Stimulated activated CD8-positive, alpha-beta memory T cell treated with anti-CD3 and anti-CD28 coated beads, Interleukin-4, amount 100 ng/mL, for 1 hour (primary cell): ENCODE measurements at places on chromosomes 1 and 21.
A peak's percentile ranks its signal among the peaks of the same experiment; 100 is the strongest.

GRCh38 chr21:18743531-18743930 is 339.9 kb upstream of the TMPRSS15 start:
- DNase-seq: no peak

GRCh38 chr1:248730507-248731335 is 24.8 kb downstream of the LYPD8 start:
- no peak for DNase-seq

- no peak for DNase-seq
Measured at GRCh38 chr1:31038360-31038759, 27.2 kb downstream of the PUM1 start.

DNA sequence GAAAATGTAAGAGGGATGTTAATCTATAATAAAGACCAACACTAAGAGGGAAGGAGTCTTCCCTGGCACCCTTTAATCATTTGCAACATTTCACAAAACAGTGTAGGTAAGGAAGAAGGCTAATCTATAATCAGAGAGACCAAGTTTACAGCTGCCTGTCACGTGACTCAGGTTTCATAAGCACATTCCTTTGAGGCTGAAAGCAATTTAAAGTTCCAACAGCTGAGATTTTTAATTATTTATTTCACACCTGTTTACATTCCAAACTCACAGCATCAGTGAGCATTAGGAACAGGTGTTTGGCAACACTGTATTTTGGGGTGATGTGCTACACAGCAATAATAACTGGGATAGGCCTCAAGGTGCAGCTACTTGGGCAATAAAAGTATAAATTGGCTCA is 75.7 kb upstream of the PGBD5 start:
- DNase-seq: no peak

DNA sequence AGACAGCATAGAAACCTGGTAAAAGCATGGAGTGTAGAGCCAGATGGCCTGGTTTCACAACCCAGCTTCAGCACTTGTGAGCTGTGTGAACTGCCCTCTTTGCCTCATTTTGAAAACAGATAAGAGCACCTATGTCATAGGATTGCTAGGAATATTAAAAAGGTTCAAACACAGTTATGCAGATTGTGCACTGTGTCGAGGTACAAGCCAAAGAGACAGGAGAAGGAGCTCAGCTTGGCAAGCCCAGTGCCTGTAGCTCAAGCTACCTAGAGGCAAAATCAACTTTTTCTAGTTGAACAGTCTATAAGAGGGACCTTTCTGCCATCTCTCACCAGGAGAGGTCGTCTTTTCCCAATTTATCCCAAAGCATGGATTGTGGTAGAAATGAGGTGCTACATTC is 5.0 kb downstream of the CHODL start:
- no peak for DNase-seq

DNA sequence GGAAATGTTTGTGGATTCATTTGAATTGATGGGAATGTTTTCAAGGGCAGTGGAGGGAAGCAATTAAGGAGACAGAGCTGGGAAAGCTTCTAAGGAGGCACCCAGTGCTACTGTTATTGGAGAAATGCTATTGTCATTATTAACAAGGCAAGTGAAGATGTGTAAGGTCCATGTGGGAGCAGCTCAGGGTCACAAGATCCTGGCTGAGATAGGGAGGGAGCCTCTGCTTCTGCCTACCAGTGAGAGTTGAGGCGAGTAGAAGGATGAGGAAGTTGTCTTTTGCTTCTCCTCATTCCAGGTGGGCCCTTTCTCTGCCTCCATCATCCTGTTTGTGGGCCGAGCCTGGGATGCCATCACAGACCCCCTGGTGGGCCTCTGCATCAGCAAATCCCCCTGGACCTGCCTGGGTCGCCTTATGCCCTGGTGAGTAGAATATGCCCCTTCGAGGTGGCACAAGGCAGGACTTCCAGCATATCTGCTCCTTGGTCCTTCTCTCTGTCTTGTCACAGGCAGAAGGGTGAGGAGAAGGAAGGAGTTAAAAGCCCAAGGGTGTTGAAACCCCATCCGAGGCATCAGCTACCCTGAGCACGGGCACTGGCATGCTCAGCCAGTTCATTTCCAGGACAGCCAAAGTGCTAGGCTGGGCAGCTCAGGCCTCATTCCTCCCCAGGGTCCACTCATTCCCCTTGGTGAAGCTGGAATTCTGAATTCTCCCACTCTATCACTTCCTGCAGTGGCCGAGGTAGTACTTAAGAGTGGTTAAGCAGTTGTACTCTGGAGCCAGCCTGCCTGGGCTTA is 3.7 kb downstream of the MFSD2A start:
- no peak for DNase-seq

GRCh38 chr1:183275322-183275721 is 89.3 kb downstream of the LAMC2 start:
- DNase-seq: no peak

DNA sequence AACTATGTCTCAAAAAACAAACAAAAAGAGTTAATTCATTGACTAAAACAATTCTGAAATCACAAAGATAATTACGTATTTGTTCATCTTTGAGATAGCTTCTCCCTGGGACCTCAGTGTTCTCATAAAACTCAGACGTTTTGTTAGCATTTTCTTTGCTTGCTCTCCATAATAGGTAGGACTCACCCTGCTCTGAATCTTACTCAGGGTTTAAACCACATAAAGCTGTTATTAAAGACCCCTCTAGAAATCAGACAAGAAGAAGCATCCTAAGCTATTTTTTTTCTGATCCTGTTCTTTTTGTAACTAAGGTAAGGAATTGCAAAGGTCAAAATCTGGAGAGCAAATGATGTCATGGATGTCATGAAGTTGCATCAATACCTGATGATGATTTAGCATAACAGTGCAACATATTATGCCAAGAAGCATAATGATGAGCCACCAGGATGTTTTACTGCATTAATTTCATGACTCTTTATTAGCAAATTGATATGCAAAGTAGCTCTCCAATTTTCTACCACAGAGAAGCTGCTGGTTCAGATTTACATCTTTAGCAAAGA is 2.4 kb downstream of the FBXO42 start:
- no peak for DNase-seq

DNA sequence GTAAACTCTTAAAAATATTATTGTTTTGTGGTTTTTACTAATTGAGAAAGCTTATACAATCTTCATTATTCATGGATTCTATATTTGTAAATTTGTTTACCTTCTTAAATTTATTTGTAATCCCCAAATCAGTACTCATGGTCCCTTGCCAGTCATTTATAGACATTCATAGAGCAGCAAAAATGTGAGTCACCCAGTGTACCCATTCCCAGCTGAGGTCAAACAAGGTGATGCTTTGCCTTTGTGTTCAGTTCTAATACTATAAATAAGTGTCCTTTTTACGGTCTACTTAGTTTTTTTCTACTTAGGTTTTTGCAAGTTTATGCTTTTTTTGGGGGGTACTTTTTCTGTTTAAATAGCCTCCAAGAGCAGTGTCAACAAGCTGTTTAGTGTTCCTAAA is 36.1 kb downstream of the SORT1 start:
- DNase-seq: no peak

- DNase-seq: no peak
Measured at GRCh38 chr1:234072793-234073192, 168.3 kb downstream of the SLC35F3 start.

- no peak for DNase-seq
Measured at GRCh38 chr1:42944246-42944928, 14.3 kb downstream of the SLC2A1 start.

GRCh38 chr1:39509360-39510009 is 18.0 kb downstream of the BMP8A start:
- no peak for DNase-seq

GRCh38 chr1:51061231-51061918 is 40.7 kb upstream of the C1orf185 start:
- DNase-seq: no peak

DNA sequence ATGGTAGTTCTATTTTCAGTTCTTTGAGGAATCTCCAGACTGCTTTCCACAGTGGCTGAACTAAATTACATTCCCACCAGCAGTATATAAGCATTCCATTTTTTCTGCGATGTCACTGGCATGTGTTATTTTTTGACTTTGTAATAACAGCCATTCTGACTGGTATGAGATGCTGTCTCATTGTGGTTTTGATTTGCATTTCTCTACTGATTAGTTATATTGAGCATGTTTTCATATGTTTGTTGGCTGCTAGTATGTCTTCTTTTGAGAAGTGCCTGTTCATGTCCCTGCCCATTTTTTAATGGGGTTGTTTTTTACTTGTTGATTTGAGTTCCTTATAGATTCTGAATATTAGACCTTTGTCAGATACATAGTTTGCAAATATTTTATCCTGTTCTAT is 87.9 kb downstream of the RPS6KC1 start:
- no peak for DNase-seq

DNA sequence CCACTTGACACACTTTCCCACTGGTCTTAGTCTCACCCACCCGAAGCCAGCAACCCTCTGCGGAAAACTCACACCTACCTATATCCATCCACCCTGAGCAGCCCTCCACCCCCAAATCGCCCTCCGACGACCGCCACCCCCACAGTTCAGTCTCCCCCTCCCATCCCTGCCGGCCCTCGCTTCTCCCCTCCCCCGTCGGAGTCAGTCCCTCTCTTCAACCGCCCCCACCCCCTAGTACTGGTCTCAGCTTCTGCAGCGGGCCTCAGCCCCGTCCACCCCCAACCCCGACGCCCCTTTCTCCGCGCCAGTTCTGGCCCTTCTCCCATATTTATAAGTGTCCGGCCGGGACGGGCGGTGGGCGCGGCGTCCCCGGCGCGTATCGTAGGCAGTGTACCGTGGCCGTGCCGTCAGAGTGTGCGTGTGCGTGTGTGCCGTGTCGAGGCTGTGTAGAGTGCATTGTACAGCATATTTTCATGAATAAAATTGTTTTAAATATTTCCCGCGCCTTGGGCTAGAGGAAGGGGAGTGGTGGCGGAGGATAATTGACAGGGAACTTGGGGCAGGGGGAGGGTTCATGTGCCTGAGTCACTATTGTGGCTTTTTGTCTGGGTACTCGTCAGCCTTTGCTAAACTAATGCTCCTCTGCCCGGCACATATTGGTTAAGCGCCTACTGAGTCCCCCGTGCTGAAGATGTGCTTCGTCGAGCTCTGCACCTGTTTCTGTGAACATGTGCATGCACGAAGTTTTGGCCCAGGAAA is 22.0 kb downstream of the FOXO6 start:
- no peak for DNase-seq

DNA sequence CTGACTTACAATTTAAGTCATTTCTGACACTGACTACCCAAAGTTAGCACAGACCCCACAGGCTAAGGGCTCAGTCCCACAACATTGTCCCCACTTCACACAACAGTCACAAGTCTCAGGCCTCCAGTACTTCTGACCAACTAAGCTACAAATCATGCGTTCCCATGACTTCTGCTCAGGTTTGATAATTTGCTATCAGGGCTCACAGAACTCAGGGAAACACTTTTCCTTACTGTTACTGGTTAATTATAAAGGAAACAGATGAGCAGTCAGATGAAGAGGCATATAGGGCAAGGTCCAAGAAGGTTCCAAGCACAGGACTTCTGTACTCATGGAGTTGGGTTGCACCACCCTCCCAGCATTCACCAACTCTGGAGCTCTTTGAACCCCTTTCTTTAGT is 151.2 kb upstream of the TNR start:
- DNase-seq: no peak

DNA sequence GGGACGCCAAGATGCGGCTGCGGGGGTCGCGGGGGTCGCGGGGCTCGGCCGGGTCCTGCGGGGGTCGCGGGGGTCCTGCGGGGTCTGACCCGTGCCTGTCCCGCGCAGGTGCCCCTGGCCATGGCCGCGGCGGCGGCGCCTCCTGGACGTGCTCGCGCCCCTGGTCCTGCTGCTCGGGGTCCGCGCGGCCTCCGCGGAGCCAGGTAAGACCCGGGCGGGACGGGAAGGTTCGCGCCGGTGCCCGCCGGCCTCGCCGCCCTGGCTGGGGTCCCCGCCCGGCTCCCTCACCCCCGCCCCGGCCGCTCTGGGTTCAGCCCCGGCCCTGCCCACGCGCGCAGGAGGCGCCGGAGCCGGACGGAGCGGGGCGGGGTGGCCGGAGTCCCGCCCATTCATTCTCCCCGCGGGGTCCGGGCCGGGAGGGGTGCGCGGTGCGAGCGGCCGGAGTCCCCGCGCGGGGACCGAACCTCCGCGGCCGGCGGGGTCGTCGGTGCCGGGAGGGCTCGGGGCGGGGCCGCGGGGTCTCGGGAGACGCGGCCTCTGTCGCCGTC is 380 bp downstream of the COL18A1 start:
- DNase-seq: no peak

GRCh38 chr21:41483415-41483814 is 24.5 kb downstream of the TMPRSS2 start:
- no peak for DNase-seq

DNA sequence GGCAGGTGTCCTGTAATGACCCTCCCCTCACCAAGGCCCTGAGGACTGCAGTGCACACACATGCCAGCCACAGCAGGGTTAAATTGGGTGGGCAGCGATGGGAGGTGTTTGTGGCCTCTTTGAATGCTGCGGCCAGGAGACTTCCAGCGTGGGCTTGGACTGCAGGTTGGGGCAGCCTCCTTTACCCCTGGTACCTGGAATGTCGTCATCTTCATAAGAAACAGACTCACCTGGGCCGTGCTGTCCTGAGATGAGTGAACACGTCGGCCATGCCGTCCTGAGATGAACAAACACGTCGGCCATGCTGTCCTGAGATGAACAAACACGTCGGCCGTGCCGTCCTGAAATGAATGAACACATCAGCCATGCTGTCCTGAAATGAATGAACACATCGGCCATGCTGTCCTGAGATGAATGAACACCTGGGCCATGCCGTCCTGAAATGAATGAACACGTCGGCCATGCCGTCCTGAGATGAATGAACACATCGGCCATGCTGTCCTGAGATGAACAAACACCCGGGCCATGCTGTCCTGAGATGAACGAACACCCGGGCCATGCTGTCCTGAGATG is 50.1 kb upstream of the COL6A1 start:
- DNase-seq: no peak

DNA sequence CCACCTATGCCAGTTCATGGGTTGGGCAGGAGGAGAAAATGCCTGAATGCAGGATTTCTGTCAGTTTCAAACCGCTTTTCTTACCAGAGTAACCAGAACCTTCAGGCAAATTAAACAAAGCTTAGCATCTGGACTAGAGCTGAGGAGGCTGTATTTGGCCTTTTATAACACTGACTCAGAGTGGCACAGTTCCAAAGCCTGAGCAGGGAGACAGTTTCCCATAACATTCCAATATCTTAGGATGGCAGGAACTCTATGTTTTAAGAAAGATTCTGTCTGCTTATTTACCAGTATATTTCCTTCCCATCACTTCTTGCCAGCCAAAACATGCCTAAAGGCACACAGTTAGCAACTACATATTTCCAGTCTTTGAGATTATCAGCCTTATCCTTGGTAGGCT is 46.8 kb downstream of the UBR4 start:
- no peak for DNase-seq

DNA sequence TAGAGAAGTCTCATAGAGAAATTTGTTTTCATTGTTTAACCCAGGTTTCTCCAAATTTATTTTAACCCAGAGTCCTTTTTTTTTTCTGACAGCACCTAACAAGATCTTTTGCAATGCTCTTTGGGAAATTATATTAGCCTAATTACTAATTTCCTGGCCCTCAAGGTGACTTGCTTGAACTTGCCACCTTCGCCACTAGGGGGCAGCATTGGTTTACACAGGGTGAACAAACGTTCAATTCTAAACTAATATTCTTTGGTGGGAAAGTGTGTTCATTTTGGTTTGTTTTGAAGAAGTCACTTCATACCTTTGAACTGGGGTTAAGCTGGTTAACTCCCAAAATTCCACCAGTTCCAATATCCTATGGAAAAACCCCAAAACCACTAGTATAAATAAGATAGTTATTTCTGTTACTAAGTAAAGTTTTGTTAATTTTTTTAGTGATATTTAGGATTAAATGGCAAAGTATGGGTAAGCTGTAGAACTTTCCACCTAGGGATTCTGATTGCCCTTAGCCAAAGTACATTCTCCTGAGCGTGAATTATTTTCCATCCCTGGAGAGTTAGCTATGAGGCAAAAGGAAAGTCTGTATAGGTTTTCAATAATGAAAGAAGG is 13.0 kb downstream of the CCDC190 start:
- peak; percentile 83 for DNase-seq
